ENCODE measurements at places on chromosomes 1 and 21.
A peak's percentile ranks its signal among the peaks of the same experiment; 100 is the strongest.

DNA sequence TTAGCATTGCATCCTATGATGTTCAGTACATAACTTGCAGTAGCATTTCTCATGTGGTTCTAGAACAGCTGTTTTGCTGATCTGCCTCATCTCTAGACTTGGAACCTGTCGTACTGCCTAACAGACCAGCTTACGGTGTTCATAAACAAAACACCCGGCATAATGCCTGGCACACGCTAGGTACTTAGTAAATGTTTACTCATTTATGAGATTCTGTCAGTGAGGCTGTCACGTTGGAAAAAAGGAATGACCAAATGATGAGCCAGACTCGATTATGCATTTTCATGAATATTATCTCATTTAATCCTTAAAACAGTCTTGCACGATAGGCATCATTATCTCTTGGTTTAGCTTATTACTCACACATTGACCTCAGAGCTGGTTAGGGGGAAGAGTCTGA is 46.4 kb downstream of the CACHD1 start:
- DNase-seq, result no peak

DNA sequence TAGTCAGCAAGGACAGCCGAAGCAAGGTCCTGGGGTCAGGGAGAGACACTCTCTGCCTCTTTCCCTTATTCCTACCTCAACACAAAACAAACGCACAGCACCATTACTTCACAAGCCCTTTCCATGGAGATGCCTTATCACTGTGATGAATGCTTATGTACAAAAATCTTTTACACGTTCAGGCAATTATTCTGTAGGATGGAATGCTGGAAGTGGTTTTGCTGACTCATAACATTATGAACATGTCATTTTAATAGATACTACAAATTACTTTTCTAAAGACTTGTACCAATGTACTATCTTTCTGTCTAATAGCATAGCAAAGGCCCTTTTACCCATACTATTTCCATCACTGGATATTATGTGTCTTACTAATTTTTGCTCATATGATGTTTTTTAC is 98.4 kb downstream of the TTLL7 start:
- peak; percentile 44 for DNase-seq

DNA sequence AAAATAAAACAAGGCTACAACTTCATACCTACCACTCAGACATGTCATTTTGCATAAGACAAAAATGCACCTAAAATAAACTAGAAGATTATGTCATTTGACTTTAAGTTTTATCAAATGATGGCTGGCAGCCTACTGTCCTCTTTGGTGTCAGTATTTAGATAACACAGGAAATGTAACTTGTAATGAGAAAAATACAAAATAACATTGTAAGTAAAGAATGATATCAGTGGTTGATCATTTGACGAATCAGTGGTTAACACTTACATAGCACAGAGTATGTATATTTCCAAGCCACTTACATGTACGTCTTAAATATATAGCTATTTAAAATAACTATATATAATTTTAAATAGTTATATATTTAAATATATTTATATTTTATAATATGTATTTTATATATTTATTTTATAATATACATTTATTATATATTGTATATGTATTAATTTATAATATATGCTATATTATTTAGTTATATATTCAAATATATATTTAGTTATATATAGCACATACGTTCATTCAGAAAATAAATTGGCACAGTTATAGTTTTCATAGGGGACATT is 44.1 kb downstream of the ZNF678 start:
- no peak for DNase-seq

GRCh38 chr1:2783069-2783434 is 18.4 kb downstream of the TTC34 start:
- DNase-seq, result no peak

DNA sequence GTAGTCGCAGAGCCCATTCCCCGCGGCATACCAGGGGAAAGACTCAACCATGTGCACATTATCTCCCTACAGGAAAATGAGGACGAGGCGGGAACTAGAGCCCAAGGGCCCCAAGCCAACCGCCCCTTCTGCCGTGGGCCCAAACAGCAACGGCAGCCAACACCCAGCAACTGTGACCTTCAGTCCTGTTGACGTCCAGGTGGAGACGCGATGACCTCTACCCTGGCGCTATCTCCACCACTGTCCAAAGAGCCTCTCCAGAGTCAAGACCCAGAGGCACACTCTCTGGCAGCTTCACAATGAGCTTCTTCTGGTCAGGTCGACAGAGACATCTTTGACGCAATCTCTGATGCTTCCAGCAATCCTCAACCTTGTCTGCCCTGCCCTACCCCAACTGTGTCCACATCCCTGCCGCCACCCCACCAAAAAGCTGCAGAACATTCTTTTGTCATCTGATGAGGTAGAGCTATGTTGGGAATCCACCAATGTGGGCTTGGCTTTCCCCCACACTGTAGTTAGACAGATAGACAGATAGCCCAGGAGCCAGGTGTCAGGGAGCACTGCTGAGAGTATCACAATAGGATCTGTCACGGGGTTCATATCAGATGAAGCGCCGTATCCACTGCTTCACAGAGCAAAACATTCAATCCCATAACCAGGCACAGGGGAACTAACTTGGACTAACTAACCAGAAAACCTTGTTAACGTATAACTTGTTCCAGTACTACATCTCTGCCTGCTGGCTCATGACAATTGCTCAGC is 37.4 kb upstream of the SRRM1 start:
- no peak for DNase-seq

DNA sequence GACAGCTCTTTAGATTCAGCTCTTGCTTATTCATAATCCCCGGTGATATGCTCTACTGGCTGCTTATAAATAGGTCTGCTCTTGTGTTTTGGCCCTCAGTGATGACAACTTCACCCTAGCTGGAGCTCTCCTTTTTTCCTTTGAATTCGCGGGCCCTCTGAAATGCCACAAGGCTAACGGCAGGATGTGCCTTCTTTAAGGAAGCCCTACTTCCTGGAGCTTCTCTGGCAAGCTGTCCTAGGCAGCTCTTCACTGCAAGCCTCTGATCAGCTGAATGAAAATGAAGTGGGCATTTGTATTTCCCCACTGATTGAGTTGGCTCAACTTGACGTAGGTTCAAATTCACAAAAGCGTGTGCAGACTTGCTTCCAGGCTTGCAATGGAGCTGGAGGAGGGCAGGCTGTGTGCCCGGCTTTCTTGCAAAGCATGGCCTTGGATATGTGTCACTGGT is 22.2 kb downstream of the SGIP1 start:
- no peak for DNase-seq

GRCh38 chr1:28537457-28538199 is 15.3 kb upstream of the TRNAU1AP start:
- DNase-seq, result no peak

GRCh38 chr1:223492044-223492443 is 98.8 kb downstream of the CCDC185 start:
- DNase-seq, result no peak

- DNase-seq, result no peak
Measured at GRCh38 chr1:156430866-156431265, 61.9 kb downstream of the RHBG start.

DNA sequence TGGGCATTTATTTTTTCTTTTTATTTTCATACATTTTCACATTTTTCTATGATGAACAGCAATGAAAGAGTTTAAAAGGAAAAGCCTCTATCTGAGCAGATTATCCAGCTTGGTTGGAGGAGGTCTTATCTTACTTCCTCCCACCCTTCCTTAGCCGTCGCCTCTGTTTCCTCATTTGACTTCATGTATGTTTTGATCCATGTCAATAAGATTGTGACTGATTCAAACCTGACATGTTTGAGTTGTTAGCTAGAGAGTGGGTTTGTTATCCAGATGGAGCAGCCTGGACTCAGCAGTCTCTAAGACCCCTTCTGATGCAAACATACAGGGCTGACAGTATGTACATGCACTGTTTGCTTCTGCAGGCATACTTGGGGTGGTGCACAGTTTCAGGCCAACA is 31.2 kb downstream of the MACO1 start:
- no peak for DNase-seq

DNA sequence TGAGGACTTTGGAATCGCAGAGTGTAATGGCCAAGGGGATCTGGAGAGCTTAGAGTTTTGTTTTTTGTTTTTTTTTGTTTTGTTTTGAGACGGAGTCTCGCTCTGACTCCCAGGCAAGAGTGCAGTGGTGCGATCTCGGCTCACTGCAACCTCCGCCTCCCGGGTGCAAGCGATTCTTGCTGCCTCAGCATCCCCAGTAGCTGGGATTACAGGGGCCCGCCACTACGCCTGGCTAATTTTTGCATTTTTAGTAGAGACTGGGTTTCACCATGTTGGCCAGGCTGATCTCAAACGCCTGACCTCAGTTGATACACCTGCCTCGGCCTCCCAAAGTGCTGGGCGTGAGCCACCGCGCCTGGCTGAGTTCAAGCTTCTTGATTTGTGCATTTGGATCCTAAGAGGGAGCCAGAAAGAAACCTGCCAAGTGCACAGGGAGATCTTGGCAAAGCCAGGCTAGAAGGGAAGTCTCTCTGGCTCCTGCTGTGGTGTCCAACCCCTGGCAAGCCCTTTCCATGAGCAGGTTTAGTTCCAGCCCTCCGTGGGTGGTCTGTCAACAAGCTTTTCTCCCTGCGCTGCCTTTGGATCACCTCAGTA is 852 bp downstream of the FAAH start:
- no peak for DNase-seq

- DNase-seq, result peak; percentile 60
Measured at GRCh38 chr1:86150553-86151055, 6.0 kb downstream of the COL24A1 start.

DNA sequence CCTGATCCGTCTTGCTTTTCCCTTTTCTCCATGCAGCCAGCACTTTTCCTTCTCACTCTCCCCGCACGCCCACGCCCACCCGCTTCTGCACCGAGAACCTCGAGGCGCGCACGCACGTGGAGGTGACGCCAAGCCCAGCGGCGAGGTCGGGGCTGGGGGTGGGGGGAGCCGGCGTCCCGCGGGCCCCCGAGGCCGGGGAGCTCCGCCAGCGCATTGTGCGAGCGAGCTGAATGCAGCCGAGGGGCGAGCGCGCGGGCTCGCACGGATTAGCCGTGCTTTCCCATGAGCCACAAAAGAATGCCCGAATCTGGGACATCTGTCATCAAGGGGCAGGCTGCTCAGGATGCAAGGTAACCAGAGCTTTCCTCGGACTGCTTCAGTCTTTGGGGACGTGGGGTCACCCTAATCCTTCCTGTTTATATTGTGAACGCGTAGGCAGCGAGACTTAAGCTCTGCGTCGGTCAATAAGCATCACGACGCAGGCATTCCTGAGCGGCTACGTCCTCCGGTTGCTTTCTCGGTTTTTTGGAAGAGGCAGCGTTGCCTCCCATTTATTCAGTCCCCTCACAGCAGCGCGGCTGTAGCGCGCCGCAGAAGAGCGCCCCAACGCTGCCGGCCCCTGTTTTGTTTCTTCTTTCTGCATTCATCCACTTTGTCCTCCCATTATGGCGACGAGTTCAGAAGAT is 67.3 kb upstream of the AKT3 start:
- DNase-seq, result peak; percentile 88

GRCh38 chr1:50970509-50970887 is 453 bp downstream of the CDKN2C start:
- DNase-seq, result no peak
